Epithelial cell of proximal tubule (primary cell): ENCODE measurements at places on chromosomes 12 and 14. TPM values are rescaled to one million over a fixed set of nuclear protein-coding genes. Genes with fewer than 3 reads are reported as not detected.

DNA sequence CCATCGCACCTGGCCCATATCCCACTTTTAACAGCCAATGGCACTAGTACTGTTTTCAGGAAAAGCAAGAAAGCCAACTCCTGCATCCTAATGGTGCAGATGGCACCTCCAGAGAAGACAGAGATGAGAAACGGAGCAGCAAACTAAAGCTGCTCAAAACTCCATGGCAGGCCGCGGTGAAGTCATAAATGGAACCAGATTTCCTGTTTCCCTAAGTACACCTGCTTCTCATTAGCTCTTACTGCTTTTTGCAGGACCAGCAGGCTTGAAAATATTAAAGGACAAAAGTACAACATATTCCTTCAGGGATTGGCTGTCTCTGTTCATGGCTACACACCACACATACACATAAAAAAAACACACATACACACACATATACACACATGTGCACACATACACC, 36.7 kb upstream of the LGALS3 start:
- no peak for DNase-seq

Gene DCN
- 1.6 and 12.5 TPM in 2 replicates for total RNA-seq

- no peak for DNase-seq
Measured at GRCh38 chr12:2064071-2064507, 11.3 kb downstream of the CACNA1C start.

- DNase-seq = no peak
Measured at GRCh38 chr12:6394398-6394797, 10.4 kb downstream of the LTBR start.

Gene KITLG
- total RNA-seq = 43.9 and 48.8 TPM in 2 replicates

Gene CLEC4D
- not detected in 2 replicates for total RNA-seq

DNA sequence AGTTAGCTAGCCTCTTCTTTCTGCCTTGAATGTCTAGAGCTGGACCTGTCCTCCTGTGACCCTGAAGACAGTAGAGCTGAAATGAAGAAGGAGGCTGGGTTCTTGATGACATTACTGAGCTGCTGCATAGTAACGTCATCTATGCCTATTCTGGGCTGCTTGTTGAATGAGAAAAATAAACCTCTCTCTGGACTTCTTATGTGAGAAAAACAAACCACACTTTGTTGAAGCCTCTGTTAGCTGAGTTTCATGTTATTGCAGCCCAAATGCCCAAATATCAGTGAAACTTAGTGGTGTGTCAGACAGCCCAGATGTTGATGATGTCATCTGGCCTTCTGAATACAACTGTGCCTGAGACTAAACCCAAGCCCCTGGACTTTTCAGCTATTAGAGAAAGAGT, 67.0 kb upstream of the MAX start:
- no peak for DNase-seq

Gene ABCC9
- total RNA-seq = under 0.01 and 0.23 TPM in 2 replicates

DNA sequence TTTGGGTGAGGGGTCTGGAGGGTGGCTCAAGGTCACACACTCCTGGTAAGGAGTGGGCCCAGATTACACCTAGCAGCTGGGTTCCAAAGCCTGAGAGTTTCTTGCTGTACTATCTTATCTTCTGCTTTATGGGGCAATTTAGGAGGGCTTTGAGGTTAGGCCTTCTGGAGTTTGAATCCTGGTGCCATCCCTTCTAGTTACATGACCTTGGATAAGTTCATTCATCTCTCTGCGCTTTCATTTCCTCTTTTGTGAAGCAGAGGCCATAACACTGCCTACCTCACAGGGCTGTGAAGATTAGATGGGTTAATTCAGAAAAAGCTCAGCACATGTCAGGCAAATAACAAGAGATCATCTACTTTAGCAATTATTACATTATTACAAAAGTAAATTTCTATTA, 7.4 kb upstream of the KRT77 start:
- DNase-seq = no peak

GRCh38 chr14:91257328-91258010, 13.0 kb upstream of the GPR68 start:
- no peak for DNase-seq

DNA sequence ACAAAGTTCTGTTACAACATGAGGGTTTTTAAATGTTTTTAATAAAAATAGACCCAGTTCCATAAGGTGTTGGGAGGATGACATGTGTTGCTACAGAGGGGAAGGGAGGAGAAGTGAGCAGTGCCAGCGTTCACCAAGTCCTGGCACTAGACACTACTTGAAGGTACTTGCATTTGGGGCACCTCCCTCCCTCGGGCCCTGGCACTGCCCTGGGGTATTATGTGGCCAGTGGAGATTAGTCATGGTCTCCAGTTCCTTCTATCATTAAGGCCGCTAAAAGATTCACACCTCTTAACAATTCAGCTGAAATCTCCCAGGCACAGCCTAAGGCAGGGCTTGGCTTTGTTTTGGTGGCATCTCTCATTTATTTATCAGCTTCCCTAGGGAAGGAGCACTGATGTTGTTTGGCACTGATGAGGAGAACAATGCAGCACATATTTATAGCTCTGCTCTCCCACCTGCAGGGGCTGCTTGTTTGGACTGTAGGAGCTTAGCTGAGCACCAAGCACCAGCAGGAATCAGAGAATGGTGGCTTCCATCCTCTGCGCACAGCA, 155.5 kb upstream of the NTF3 start:
- no peak for DNase-seq

- no peak for DNase-seq
Measured at GRCh38 chr14:61861320-61861865, 99.2 kb downstream of the SNAPC1 start.

GRCh38 chr14:85788470-85789233, 258.7 kb downstream of the FLRT2 start:
- DNase-seq = no peak

- DNase-seq = no peak
Measured at GRCh38 chr12:117100251-117100650, 1.0 kb upstream of the TESC start.

DNA sequence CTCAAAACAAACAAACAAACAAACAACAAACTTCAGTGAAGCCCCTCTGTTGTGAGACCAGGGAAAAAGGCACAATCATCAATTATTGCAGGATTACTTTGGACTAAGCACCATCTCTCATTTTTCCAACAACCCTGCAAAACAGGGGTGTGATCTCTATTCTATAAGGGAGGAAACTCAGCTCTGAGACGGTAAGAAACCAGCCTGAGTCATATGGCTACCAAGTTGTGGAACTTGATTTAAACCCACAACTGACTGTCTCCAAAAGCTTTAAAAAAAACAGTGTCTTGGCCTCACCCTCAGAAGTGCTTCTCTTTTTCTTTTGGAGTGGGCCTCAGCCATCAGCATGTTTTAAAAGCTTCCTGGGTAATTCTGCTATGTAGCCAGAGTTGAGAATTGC, 49.8 kb downstream of the RIN3 start:
- DNase-seq = no peak

Gene LMNTD1
- not detected in 2 replicates for total RNA-seq

- DNase-seq = no peak
Measured at GRCh38 chr14:80636071-80636470, 305.5 kb downstream of the CEP128 start.

DNA sequence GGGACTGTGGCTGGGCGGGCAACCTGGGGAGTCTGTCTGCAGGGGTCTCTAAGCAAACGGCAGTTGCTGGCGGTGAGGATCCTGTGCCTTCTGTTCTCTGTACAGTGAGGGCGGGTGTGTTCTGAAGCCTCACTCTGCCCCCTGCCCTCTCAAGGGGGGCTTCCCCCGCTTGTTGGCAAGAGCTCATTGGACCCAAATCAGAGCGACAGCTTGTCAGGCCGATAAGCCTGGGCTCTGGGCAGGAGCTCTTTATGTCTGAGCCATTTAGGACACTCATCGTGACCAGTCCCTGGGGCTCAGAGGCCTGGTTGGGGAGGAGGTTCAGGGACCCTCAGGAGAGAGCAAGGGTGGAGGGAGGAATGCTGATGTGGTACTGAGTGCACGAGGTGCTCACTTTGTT, 136.0 kb downstream of the TSPAN9 start:
- no peak for DNase-seq

DNA sequence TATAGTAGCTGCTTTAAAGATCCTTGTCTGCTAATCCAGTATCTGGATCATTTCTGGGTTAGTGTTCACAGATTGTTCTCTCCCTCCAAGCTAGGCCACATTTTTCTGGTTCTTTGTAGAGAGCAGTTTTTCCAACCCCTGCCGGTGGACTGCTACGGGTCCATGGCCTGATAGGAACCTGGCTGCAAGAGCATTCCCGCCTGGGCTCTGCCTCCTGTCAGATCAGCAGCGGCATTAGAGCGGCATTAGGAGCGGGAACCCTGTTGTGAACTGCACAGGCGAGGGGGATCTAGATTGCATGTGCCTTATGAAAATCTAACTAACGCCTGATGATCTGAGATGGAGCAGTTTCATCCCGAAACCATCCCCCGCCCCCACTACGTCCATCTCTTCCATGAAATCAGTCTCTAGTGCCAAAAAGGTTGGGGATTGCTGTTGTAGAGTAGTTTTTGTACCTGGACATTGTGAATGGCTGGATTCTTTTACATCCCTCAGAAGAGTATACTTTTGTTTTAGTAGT, 50.4 kb downstream of the MYRFL start:
- no peak for DNase-seq

Gene SARNP
- 155 and 203 TPM in 2 replicates for total RNA-seq

Gene GRIP1
- total RNA-seq = 1.5 and 3.0 TPM in 2 replicates

GRCh38 chr14:98963610-98964009, 308.4 kb downstream of the BCL11B start:
- DNase-seq = no peak

DNA sequence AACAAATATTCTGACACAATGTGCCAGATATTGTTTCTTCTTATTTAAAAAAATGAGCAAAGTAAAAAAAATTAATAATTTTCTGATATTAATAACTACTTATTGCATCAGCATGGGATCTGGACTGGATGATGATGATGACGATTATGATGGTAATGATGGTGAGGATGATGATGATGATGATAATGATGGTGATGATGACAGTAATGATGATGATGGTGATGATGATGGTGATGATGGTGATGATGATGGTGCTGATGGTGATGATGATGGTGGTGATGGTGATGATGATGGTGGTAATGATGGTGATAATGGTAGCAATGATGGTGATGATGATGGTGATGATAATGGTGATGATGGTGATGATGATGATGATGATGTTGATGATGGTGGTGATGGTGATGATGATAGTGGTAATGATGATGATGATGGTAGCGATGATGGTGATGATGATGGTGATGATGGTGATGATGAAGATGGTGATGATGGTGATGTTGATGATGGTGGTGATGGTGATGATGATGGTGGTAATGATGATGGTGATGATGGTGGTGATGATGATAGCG, 94.0 kb downstream of the SRRM4 start:
- no peak for DNase-seq

Gene G2E3
- total RNA-seq = 20.0 and 21.4 TPM in 2 replicates

Gene ITGB7
- total RNA-seq = 0.46 and 3.3 TPM in 2 replicates

Gene GUCY2C
- not detected in 2 replicates for total RNA-seq

Gene FAR2
- 13.5 and 25.2 TPM in 2 replicates for total RNA-seq

- DNase-seq = no peak
Measured at GRCh38 chr12:77788231-77789168, 42.2 kb upstream of the NAV3 start.
